ENCODE measurements at places on chromosomes 12 and 14.

- DNase-seq, result no peak
Measured at GRCh38 chr12:71639341-71639760, 24.3 kb downstream of the ZFC3H1 start.

- DNase-seq, result no peak
Measured at GRCh38 chr14:68898248-68899032, 80.7 kb downstream of the ACTN1 start.

DNA sequence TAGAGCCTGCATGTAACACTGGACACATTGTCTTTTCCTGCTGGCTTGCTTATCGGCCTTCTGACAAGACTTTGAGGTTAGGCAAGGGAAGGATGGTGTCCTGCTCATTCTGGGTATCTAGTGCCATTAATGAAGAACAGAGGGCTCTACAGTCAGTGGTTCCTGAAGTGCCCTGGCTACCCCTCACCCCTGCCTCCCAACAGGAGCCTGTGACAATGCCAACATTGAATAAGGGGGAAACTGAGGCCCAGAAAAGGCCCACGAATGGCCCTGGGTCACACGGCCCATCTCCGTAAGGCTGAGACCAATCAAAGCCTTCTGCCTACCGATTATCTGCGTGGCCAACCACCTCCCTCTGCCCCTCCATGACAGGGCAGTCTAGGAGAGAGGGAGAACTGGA lies 2.1 kb downstream of the IFI27L2 start:
- DNase-seq, result no peak

GRCh38 chr12:69566603-69567002 lies 18.7 kb upstream of the CCT2 start:
- no peak for DNase-seq

DNA sequence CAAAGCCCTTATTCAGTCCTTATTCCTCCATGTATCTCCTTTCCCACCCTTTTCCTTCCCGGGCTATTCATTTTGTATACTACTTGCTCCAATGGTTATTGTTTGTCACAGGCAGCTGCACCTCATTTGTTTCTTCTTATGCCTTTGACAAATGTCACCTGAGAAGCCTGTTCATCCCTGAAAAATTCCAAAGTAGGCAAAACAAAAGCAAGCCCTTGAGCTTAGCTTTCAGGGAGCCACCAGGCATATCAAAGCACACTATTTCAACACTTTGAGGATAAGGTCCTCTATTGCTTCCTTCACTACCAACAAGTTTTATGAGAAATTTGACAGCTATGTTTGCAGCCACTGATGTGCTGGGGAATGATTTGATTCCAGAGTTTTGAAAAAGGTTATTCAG lies 738.7 kb upstream of the LMO3 start:
- no peak for DNase-seq

DNA sequence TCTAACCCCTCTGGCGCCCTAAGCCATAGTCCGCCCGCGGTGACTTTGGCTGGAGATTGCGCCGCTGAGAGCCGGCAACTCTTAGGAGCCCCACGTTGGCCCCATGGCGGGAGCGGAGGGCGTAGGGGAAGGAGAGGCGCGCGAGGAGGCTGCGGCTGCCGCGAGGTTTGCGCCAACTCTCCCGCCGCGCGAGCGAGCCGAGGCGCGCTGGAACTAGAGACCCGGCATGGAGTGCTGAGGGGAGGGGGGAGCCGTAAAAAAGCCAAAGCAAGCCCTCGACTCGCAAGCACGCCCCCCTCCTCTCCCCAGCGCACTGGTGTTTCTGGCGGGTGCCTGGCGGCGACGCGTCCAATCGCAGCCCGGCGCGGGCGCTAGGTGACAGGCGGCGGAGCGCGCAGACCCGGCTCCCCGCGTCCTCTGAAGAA lies at the start of gene SYT10:
Gene SYT10, minus strand, starts transcription at position 233 of the 425 bp plus-strand sequence. CDS start 297 bp downstream, outside the sequence.
- no peak for DNase-seq

GRCh38 chr14:50928002-50928635 lies 16.2 kb downstream of the PYGL start:
- no peak for DNase-seq

DNA sequence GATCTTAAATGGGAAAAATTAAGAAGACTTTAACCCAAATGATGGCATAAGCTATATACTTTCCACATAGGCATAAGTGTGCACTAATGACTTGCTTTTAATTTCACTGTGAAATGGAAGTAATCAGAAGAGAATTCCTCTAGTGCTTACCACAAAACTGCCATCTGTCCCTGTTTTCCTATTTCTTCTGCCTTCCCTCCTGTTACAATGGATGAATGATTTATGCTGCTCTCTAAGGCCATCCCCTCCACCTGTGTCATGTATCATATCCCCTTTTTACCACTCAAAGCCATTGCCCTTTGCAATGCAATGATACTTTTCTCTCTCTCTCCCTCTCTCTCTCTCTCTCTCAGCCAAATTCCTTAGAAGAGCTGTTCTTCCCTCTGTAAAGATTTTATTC lies 109.1 kb downstream of the C12orf50 start:
- DNase-seq, result no peak

- DNase-seq, result no peak
Measured at GRCh38 chr12:107917912-107918800, 143.7 kb downstream of the ASCL4 start.

DNA sequence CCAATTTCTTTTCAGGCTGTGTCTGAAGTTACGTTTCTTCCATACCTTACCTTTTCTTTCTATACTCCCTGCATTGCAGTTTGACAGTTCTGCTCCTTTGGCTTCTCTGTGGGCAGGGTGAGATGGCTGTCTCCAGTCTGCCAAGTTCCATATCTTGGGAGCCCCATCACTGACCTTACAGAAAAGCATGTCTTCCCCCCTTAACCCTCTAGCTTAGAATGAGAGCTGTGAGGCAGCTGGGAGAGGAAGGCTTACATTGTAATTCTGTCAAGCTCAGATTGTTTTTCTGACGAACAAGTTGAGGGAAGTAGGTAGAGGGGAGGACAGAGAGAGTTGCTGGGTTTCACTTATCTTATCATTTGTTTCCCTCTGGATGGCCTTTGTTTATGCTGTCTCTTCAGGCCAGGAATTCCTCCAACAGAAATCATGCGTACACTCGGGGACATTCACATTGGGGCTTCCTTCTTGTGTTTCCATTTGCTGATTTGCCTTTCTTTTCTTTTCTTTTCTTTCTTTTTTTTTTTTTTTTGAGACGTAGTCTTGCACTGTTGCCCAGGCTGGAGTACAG lies 9.3 kb downstream of the DAAM1 start:
- no peak for DNase-seq

- DNase-seq, result no peak
Measured at GRCh38 chr14:77158175-77158881, 16.7 kb upstream of the ZDHHC22 start.

DNA sequence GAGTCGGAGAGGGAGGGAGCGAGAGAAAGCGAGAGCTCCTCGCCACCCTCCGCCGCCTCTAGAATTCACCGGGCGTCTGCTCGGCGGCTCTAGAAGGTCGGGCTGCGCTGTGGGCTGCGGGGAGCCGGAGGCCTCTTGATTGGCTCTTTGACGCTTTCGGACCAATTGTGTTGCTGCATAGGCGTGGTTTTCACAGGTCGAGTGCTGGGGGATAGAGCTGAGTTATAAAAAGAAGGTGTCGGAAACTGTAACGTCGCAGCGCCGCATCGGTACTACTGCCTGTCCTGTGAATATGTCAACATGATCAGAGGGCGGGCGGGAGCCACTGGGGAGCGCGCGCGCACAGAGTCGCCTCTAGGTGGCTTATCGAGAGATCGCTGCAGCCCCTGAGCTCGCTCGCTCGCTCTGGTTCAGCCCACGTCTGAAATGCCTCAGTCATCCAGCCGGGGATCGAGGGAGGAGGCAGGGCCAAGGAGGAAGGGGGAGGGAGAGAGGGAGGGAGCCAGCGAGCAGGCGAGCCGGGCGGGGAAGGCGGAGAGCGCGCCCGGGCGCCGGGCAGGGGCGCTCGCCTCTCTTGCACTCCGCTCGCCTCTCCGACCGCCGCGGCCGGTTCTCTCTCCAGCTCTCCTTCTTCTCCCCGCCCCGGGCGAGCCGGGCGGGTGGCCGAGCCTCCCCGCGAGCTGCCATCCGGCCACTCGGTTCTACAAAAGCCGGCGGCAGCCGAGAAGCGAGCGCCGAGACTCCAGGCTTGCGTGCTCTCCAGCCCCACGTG lies at the start of gene TBX3:
Gene TBX3, minus strand, starts transcription at position 78 of the 772 bp plus-strand sequence. CDS start 975 bp downstream, outside the sequence.
- DNase-seq, result no peak

GRCh38 chr12:67681105-67681778 lies 32.7 kb downstream of the DYRK2 start:
- no peak for DNase-seq

DNA sequence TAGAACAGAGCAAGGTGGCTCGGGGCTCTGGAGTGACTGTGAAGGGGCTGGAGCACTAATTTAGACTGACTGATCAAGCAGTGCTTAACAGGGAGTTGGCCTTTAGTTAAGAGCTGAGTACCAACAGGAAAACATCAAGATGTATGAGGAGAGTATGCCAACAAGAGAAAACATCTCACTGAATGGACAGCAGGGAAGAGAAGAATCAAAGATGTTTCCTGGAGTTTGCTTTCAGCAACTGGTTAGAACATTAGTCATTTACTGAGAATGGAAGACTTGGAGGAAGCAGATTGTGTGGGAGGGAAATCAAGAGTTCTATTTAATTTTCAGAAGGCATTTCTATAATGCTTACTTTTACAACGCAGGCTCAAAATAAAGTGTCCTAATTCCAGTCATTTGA lies 259.3 kb downstream of the ADAMTS20 start:
- DNase-seq, result no peak

- DNase-seq, result no peak
Measured at GRCh38 chr14:20855652-20856291, 35.4 kb upstream of the RNASE3 start.

DNA sequence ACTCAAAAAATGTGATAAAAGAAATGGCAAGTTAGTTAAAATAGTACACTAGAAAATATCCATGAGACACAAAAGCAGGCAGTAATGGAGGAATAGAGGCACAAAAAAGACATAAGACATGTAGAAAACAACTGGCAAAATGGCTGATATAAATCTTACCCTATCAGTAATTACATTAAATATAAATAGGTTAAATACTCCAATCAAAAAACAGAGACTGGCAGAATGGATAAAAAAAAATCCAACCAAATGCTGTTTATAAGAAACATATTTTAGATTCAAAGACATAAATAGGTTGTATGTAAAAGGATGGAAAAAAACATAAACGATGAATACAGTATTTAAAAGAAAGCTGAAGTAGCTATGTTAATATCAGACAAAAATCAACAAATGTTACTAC lies 15.3 kb upstream of the BATF start:
- no peak for DNase-seq

DNA sequence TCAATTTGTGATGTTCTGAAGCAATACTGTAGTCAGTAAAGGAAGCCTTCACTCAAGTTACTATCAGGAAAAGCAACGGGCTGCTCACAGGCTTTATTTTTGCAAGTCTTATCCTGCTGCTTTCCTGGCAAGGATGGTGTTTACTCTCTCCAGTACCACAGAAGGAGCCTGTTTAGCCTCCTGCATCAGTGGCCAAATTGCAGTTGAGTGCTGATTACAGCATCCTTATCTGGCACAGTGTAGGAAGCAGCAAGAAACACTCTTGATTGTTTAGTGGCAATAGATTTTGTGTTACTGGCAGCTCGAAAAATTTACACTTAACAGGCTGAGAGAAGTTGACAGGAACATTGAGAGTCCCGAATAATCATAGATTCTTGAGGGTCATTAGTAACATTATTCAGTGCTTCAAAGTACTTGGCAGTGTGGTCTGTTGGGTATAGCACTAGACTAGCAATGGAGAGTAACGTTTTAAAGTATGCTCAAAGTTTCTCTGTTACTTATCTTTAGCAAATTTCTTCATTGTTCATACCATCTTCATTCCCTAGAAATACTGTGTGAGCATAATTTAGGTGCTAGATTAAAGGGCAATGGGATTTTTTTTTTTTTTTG lies 11.7 kb downstream of the TULP3 start:
- DNase-seq, result no peak

DNA sequence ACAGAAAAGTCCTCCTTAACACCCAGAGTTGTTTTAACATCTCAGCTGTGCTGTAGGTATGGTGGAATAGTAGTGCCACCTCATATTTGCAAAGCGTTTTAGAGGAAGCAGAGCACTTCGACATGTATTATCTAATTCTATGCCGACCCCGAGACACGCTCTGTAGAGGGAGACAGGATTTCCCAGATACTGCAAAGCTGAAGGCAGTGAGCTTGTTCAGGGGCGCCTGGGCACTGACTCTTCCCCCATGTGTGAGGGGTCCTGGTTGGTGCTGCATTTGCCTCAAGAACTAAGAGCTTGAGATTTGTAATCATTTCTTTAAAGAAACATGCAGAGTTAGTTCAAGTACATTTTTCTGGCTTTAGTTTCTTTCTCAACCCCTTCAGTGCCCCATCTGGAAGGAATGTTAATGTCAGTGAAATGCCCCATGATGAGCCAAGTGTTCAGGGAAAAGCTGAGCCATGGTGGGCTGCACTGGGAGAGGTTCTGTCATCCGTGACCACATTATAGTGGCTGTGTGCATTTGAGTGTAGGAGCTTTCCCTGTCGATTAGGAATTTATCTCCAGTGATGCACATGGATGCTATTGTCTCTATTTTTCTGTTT lies 66.3 kb downstream of the MBIP start:
- no peak for DNase-seq

- no peak for DNase-seq
Measured at GRCh38 chr12:53996240-53997203, 3.4 kb upstream of the HOXC9 start.

DNA sequence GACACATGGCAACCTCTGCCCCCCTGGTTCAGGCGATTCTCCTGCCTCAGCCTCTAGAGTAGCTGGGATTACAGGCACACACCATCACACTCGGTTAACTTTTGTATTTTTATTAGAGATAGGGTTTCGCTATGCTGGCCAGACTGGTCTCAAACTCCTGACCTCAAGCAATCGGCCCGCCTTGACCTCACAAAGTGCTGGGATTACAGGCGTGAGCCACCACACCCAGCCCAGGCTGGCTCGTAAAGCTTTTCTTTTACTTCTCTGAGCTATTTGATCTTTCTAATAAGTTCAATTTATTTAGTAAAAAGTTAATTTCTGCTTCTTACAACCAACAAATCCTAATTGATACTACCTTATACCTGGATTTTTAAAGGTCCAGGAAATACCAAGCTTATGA lies 127.4 kb upstream of the KRR1 start:
- no peak for DNase-seq

- DNase-seq, result no peak
Measured at GRCh38 chr12:24226745-24227350, 277.4 kb upstream of the SOX5 start.

DNA sequence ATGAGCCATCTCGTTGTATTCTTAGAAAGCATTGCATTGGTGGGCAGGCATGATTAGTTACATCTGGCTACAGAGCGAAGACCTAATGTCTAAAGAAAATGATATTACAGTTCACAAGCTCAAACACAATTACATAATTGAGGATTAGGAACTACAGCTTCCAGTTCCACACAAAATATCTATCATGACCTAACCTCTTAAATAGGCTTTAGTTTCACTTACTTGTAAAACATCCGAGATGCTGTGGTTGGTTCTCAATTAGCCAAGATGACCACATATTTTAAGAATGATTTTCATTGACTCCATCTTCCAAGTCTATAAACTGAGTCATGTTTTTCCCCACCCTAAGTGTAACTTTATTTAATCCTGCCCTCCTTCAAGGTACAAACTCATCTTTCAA lies 69.5 kb downstream of the LRIG3 start:
- no peak for DNase-seq

- no peak for DNase-seq
Measured at GRCh38 chr12:65081496-65081895, 39.6 kb downstream of the WIF1 start.
